ENCODE measurements at places on chromosomes 5 and 9.

DNA sequence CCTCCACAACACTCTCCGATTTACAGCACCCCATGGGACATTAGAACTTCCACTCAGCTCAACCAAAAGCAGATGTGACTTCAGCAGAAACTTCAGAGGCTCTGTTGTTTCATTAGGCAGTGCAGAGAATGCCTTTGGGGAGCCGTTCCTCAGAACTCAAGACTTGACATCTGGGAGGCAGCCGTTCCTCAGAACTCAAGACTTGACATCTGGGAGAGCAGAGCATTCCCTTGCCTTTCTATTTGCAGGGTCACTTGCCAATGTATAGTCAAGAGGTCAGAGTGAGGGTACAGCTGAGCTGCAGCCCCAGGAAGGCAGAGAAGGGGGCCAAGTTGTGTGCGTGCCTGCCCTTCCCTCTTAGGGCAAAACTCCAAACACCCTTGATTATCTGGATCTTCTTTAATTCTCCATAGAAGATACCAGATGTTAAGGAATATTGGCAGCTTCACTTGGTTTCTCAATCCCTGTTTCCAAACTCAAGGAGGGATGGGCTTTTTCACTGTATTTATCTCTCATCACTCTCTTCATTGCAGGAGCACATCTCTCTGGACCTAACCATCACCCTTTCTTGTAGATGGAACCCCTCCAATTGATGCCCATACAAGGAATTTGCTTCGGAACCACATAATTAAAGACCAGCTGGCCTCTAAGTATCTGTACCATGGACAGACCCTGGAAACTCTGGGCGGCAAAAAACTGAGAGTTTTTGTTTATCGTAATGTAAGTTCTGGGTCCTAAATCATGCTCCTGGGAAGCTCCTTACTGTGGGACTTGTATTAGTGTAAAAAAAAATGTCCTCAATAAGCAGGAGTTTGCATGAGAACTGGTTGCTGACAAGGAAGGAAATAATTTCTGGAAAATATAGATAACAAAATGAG lies 25.6 kb downstream of the TGFBI start:
- DNase-seq: no peak

- DNase-seq: no peak
These were observed 301.7 kb upstream of the PCSK5 start for GRCh38 chr9:75588808-75589207.

- no peak for DNase-seq
These were observed 21.2 kb downstream of the DAPK1 start for GRCh38 chr9:87518702-87519335.

- no peak for DNase-seq
These were observed 23.0 kb downstream of the GLRA1 start for GRCh38 chr5:151901611-151902010.

DNA sequence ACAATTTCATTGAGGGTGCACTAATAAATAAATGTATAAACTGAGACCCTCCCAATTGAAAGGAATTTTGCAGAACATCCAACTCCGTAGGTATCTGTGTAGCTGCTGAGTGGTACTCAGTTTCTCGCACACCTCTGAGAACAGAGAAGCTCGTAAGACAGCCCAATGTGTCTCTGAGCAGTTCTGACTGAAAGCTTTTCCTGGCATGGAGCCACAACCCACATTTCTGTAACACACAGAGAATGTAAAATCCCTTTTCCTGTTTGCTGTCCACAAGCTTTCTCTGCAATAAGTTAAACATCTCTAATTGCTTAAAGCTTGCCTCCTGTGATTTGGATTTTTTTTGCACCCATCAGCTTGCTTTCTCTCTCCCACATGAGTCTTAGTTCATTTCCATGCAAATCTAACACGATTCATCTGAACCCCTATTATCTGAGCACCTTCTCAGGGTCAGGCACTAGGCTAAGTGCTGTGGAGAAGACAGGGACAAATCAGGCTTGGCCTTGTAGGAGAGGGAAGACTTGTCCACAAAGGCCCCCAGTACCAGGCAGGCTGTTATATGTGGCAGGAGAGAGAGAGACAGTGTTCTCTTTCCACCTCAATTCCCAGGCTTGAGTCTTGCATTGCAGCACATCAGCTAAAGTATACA lies 44.2 kb upstream of the COL15A1 start:
- no peak for DNase-seq

GRCh38 chr5:87413343-87413645 lies 564 bp upstream of the CCNH start:
- DNase-seq: no peak

DNA sequence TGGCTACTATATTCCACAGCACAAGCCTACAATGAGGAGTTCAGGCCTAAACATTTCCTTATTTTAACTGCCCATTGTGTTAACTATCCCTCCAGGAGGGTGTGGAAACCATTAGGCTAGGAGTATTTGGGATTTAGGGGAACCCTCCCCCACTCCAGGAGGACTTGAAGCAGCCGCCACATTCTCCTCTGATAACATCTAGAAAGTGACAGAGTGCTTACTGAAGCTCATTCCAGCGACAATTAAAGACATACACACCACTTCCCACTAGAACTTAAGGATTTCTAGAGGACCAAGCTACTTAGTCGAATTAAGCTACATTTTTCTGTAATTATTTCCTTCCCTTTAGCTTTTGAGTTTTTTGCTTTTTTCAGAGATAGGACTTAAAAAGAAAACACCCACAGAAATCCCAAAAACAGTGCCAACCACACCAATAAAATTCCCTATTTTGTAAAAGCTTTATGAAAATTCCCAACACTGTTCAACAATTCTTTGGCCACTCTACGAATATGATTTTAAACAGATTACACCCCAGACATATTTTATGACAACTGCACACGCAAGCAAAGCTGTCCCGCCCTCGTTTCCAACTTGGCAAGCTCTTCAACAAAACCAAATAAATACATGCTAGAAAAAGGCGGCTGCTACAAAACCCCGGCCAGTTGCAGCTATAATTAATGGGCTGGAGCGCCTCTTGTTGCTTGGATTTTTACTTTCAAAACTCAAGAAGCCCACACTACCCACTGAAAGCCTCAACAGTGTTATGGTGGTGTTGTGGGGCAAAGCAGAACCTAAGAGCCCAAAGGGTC lies 4.5 kb downstream of the ROR2 start:
- no peak for DNase-seq

DNA sequence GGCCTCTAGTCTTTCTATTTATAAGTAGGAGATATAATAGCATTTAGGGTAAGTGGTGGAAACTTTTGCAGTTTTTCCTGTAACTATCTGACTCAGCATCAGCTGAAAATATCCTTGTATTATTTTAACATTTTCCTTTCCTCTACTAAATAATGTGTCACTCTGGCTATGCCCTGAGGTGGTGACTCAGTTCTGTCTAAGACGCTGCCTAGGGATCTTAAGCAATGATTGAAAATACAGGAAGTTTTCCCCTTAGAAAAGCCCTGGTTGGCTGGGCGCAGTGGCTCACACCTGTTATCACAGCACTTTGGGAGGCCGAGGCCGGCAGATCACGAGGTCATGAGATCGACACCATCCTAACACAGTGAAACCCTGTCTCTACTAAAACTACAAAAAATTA lies 9.3 kb upstream of the EDIL3 start:
- DNase-seq: no peak

DNA sequence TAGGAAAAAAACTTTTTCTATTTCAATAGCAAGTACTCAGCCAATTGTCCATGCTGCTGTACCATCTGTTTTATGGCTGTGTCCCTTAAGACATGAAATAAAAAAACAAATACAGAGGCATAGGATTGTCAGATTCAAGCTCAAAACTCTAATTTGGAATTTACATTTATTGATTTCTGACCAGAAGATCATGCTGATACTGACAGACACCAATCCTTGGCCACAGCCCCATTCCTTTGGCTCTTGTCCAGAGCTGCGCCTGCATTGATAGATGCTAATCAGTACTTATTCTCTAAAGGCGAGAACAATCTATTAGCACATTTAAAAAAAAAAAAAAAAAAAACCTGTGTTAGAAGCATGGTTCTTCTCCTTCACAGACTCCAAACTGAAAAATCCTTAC lies 384.6 kb downstream of the TMEM232 start:
- DNase-seq: no peak

DNA sequence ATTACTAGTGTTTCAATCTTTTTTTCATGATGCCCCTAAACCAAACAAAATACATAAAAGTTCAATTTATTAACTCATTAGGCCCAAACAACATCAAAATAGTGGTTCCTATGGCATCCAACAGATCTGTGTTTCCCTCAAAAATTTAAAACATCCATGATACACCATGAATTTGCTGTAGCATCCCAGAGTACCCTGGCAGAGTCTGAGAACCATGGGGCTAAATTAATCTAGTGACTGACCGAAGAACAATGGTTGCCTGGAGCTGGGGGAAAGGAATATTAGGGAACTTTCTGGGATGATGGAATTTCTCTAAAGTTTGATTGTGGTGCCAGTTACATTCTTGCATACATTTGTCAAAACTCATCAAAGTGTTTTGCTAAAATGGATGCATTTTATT lies 79.5 kb upstream of the TRIO start:
- no peak for DNase-seq

GRCh38 chr5:1125030-1125357 lies 13.1 kb upstream of the SLC12A7 start:
- DNase-seq: no peak

DNA sequence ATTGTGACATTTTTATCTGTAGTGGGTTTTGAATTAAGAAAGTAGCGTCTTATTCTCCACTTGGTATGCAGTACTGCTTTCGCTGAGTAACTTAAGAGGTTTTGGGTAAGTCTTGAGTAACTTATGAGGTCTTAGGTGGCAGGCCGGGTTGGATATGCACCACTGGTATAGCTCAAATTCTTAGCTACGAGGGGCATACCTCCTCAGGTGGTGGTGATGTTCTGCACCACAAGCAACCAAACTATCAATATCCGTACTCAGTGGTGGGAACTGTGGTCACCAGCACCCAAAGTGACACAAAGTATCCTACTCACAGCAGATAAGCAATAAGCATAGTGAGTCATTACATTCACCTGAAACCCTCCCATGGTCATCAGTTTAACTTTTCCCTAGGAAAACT lies 13.7 kb downstream of the SMC2 start:
- DNase-seq: no peak

- DNase-seq: no peak
These were observed 322.4 kb downstream of the MAN2A1 start for GRCh38 chr5:110012145-110012544.

DNA sequence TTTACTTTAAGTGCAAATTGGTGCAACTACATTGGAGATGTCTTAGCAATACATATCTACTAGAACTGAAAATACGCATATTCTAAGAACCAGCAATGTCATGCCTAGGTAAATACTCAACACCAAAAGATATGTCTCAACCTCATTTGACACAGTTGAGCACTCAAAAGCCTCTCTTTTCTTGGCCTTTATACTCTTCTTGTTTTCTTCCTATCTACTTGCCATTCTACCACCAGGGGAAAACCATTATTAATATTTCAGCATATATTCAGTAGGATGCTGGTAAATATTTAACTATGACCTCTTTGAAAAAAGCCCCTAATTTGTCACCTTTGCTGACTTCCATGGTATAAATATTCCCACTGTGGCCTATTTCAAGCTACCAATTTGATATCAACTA lies 443.8 kb downstream of the LRRC70 start:
- no peak for DNase-seq

DNA sequence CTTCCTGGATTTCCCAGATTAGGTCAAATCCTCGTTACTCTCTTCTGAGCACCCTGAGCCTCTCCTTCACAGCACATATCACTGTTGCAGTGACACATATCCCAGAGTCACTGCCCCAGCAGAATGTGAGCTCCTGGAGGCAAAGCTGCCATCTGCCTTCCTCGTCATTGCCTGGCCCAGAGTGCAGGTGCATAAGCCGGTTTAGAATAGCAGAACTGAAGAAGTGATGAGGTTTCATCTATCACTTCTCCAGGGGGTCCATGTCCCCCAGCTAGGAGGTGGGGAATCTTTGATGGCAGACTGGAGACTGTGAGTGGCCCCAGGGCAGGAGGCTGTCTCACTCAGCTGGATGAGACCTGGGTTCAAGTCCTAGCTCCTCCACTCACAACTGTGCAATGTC lies 25.8 kb downstream of the NIPAL4 start:
- DNase-seq: no peak

GRCh38 chr5:110043025-110043424 lies 353.3 kb downstream of the MAN2A1 start:
- DNase-seq: no peak

GRCh38 chr9:121601194-121601593 lies 50.2 kb upstream of the DAB2IP start:
- DNase-seq: no peak

GRCh38 chr5:78716206-78716605 lies 67.6 kb upstream of the LHFPL2 start:
- no peak for DNase-seq

GRCh38 chr5:122770477-122770876 lies 4.4 kb upstream of the SNX2 start:
- no peak for DNase-seq

DNA sequence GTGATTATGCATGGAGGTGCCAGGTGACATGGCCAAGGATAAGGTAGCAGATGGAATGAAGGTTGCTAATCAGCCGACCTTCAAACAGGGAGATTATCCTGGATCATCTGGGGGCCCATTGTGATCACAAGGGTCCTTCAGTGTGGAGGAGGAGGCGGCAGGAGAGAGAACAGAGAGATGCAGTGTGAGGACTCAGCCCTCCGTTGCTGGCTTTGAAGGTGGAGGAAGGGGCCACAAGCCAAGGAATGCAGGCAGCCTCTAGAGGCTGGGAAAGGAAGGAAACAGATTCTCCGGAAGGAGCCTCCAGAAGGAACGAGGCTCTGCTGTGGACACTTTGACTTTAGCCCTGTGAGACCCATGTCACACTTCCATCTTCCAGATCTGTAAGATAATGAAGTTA lies 27.4 kb upstream of the EEIG1 start:
- DNase-seq: no peak
